Activated T-cell treated with anti-CD3 and anti-CD28 coated beads, Interleukin-2, amount 50 U/mL, for 24 hours (primary cell): ENCODE measurements at places on chromosomes 6 and 20.

DNA sequence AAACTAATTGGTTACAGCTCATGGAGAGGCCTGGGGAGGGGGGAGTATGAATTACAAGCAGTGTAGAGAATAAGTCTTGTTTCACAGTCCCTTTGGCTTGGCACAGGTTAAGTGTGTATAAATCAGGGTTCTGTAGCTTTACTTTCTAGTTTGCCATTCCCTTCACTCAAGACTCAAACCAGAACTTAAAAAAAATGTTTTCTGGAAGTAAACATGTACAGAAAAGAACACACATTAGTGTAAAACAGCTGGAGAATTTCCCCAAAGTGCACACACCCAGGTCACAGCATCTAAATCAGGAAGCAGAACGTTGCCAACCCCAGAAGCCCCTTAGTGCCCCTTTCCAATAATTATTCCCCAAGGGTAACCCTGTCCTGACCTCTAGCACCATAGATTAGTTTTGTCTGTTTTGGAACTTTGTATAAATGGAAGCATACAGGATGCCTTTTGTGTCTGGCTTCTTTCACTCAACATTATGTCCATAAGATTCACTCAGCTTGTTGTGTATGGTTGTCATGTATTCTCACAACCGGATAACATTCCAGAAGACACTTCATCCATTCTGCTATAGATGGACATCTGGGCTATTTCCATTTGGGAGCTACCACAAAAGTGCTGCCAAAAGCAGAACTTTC, 33.7 kb upstream of the SCUBE3 start:
- DNase-seq = no peak

GRCh38 chr20:31842471-31843157, 2.8 kb downstream of the FOXS1 start:
- no peak for DNase-seq

DNA sequence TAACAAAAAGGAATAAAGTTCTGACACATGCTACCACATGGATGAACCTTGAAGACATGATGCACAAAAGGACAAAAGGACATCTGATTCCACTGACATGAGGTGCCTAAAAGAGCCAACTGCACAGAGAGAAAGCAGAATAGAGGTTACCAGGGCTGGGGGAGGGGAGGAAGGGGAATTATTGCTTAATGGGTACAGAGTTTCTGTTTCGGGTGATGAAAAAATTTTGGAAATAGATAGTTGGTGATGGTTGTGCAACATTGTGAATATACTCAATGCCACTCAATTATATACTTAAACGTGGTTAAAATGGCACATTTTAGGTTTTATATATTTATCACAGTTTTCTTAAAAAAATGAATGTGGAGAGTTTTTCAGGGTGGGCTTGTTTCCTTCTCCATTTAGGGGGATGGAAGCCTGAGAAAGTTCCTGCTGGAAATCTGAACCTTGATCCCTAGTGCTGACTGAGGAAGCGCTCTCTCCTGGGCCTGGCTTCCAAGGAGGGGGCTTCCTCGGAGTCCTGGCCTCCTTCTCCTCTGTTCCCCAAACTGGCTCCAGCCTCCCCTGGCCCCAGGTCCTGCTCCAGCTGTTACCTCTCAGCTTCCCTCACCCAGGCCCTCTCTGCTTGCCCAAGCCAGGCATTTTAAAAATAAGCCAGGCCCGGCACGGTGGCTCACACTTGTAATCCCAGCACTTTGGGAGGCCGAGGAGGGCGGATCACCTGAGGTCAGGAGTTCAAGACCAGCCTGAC, 79.2 kb downstream of the NOL4L start:
- no peak for DNase-seq

DNA sequence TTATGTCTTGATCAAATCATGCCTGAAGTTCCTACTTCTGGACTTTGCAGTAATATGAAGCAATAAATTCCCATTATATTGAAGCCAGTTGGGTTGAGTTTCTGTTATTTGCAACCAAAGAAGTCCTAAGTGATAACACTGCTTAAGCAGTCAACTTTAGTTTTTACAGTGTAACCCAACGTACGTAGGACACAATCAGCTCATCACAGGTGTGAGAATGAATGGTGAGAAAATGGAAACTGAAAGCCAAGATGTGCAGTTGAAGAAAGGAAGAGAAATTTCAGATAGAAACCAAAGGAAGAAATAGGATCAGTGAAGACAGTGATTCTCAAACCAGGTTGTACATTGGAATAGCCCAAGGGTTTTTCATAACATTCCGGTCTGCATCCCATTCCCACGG, 211.4 kb upstream of the ZFP64 start:
- no peak for DNase-seq
